ENCODE measurements at places on chromosomes 11 and 22. TPM values are rescaled to one million over a fixed set of nuclear protein-coding genes. Genes with fewer than 3 reads are reported as not detected.

DNA sequence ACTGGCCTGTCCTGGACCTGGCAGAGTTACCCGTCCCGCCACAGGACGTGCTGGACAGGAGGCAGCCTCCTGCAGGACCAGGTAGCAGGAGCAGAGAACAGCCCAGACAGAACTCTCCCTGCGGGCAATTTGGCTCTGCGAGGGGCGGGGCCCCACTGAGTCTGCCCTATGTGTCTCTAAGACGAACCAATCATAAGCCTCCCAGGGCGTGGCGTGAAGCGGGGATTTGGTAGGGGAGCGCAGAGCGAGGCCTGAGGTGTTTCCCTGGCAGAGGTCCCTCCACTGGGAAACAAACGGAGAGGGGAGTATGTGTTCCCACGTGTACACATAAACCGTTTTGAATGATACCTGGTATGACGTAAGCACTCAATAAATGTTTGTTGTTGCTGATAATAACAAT lies 7.4 kb downstream of the CD82 start:
- no peak for DNase-seq

DNA sequence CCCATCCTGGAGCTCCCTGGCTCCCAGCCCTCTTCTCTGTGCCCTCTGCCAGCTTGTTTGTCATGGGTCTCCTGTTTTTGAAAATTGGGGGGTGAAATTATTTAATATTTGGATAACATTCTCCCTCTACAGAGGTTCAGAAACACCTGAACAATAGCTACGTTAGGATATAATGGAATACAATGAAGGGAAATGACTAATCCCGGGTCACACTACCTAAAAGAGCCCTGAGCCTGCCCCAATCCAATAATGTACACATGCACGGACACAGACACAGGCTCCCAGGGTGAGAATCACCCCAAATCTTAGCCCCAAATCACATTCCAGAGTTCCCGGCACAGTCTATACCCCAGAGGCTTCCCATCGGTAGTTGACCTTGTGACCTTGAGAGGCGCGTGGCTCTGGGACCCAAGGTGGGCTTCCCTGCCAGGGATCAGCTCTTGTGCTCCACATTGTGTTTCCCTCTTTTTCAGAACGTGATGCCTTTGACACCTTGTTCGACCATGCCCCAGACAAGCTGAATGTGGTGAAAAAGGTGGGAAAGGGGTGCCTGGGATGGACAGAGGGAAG lies 135.5 kb downstream of the PARVA start:
- no peak for DNase-seq

DNA sequence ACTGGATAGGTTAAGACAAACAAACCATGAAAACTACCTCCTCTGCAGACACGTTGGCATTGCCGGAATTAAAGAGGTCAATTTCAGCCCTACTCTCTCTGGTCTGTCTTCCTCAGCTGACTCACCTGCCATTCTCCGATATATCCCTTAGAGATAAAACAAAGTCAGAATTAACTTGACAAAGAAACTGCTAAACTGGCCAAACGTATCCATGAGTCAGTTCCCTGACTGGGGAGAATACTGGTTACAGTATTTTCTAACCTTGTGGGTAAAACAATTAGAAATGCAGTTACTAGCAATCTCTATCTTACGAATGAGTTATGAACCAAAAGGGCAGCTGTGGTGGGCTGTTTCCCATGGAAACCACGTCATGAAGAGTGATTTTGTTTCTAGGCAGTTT lies 96.2 kb downstream of the RDX start:
- no peak for DNase-seq

DNA sequence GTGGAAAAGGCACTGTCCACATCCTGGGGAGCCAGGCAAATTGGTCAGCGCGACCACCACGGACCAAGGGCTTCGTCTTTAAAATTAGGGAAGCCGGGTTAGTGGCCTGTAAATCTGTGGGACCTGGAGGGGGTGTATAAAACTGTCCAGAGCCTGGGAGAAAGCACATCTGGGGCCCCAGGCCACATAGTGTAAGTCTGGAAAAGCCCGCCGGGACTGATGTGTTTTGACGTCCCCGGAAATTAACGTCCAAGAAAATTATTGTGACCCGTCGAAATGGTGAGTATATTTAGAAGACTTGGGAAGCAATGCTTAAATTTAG lies 4.2 kb upstream of the IGF2 start:
- DNase-seq: no peak

DNA sequence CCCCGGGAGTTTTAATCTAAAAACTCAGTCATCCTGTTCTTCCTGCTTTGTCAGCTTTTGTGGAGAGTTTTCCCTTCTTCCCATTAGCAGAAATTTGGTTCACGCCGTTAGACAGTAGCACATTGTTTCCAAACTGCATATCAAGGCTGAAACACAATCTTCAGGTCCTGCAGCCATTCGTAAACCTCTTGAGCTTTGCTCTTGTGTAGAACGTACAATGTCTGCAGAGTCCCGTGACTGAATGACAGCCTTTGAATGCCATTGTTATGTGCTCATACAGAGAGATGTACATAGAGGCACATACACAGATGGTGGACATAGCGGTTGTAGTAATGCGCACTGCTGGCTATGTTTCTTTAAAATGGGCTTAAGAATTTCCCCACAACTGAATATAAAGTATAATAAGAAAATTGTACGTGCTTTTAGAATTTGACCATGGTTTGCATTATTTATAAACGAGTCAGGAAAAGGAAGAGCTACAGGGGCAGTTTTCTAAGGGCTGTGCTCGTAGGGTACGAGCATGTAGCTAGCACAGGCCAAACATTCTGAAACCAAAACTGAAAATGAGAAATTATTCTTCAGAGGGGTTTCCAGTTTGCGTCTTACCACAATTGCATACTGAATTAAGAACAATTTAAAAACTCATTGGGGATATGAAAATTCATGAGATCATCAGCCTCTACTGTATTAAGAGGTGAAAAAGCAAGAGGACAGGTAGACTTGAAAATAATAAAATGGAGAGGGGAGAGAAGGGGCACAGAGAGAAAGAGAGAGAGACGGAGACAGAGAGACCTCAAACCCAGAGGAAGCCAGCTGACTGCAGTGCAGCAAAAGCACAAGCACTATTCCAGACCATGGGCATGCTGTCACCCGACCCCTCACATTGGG lies 310.1 kb downstream of the CADM1 start:
- no peak for DNase-seq

- no peak for DNase-seq
Measured at GRCh38 chr11:32109592-32109991, 18.7 kb downstream of the RCN1 start.

- DNase-seq: no peak
Measured at GRCh38 chr11:32396331-32396730, 39.0 kb downstream of the WT1 start.

- no peak for DNase-seq
Measured at GRCh38 chr22:41775976-41776375, 24.5 kb upstream of the CCDC134 start.

- DNase-seq: no peak
Measured at GRCh38 chr11:126561327-126561893, 205.9 kb downstream of the ST3GAL4 start.

- DNase-seq: peak; percentile 77
Measured at GRCh38 chr11:70883973-70884623, 368.3 kb downstream of the SHANK2 start.

GRCh38 chr11:73465871-73466270 lies 89.7 kb downstream of the RELT start:
- DNase-seq: no peak

DNA sequence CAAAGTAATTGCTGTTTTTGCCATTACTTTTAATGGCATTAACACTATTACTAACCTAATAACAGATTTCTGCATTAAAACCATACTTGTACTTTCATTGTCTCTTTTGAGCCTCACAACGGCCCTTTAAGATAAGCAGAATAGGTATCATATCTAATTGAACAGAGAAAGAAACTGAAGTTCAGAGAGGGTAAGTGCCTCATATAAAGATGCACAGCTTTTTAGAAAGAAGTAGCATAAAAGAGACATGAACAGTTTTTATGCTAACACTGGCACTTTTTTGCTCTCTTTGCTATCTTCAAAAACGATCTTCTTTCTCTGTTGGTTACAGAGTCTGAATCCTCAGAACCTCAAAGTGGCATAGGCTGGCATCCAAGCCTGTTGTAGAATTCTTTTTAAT lies 102.9 kb upstream of the OR5AK2 start:
- DNase-seq: no peak

DNA sequence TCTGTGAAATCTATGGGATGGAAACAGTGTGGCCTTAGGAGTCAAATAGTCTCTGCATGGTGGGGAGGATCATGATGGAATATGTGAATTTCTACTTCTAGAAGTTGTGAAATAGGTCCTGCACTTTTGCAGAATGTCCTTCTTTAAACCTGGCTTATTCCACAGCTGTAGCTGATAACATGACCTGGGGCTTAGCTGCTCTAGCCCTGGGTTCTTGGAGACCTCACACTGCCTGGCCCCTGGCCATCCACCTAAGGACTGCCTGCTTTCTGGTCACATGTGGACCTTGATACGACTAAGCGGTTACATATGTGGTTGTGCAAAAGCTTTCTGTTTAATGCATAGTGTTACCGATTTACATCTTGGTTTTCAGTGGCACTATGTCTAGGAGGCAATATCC lies 88.2 kb downstream of the SWAP70 start:
- DNase-seq: no peak

DNA sequence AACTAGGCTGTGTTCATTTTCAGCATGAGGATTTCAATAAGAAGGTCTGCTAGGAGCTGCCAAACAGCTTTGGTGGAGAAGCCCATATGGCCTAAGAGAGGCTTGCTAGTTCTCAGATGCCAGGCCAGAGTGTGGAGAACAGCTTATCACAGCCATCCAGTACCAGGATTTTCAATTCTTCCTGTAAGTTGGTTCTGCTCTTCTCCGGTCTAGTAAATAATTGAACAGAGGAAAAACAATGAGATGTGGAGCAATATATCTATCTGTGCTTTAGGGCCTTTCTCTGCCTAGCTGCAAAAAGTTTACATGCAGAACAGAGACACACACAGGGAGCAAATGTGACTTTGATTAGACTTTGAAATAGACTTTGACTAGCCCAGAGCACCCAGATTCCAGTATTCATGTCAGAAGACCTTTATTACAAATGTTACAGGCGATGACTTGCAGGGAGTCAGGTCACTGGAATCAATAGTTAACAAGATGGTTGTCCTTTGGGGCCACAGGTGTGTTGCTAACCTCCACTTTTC lies 19.8 kb upstream of the PPP2R1B start:
- no peak for DNase-seq

DNA sequence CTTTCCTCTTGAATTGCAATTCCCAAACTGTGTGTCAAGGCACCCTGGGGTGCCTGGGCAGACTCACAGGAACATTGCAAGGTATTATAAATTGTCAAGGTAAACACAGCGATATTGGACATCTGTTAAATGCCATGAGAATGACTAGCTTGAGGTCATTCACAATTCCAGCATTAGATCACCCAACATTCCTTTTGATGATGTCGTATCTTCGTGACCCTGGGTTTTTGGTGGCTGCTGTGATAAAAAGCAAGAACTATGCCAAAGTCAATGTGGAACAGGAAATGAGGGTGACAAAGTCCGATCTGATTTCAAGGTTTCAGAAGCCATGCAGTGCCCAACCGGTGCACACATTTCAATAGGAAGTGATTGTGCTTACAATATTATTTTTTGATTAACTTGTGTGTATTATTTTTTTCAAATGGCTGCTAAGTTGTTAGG lies 458.4 kb downstream of the MIAT start:
- DNase-seq: no peak

- peak; percentile 86 for DNase-seq
Measured at GRCh38 chr11:35662649-35663407, at the start of gene TRIM44. Gene TRIM44 (plus strand): TSS chr11:35662775. CDS start chr11:35663112, 337 bp downstream.

DNA sequence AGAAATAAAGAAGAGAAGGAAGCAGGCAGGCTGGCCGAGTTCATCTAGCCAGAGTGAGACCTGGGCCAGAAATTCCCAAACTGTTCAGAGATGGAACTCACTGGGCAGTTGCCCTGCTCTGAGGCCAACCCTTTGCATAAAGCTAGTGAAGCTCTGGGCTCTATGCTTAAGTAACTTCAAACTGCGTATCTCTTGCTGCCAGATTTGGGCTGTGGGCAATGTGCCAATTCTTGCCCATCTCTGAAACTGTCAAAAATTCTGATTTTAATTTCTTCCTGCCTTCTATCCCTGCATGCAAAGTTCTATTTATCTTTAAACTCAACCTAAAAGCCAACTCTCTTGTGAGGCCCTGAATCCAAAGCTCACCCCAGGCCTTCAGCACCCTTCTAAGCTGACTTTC lies 36.2 kb upstream of the HEPHL1 start:
- no peak for DNase-seq

The LMO1 gene
- total RNA-seq: 0.62 TPM

The HEPACAM gene
- 16.5 TPM for total RNA-seq

The OR51E2 gene
- 0.45 TPM for total RNA-seq

The STK33 gene
- total RNA-seq: 3.1 TPM

The CD3D gene
- 3.8 TPM for total RNA-seq

The FERMT3 gene
- 20.7 TPM for total RNA-seq

The OR51L1 gene
- total RNA-seq: not detected
